Gastrocnemius medialis (tissue), 4 donors: ENCODE measurements at places on chromosomes 5 and 9.

DNA sequence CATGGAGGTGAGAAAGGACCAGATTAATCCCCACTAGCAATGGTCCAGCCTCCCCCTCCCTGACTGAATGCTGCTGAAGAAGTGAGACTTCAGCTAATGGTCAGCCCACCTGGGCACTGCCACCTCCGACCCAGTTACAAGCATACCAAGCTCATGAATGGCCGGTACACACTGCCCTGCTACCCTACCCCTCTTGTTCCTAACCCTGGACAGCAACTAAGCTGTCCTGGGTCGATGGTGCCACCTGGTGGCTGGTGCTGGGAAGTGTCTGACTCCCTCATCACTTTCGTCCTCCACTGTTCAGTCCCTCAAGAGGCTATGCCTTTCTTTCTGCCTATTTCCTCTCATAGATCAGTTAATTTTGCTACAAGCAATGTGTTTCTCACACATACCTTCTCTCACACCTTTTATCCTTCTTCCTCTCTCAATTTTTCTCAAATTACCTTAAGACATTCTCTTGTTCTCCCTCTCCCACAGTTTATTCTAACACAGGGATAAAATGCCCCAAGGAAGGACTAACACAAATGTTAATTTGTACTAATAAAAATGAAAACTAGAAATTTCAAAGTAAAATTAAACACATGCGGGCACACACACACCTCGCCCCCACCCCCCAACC lies 42.4 kb downstream of the PAX5 start:
- DNase-seq: no peak

- no peak for DNase-seq
Observed at GRCh38 chr5:126851501-126852011, 74.6 kb downstream of the LMNB1 start.

GRCh38 chr5:150109921-150110320 lies 23.6 kb upstream of the CSF1R start:
- no peak for DNase-seq

- DNase-seq: no peak
Observed at GRCh38 chr5:124280079-124280478, 466.4 kb downstream of the ZNF608 start.

DNA sequence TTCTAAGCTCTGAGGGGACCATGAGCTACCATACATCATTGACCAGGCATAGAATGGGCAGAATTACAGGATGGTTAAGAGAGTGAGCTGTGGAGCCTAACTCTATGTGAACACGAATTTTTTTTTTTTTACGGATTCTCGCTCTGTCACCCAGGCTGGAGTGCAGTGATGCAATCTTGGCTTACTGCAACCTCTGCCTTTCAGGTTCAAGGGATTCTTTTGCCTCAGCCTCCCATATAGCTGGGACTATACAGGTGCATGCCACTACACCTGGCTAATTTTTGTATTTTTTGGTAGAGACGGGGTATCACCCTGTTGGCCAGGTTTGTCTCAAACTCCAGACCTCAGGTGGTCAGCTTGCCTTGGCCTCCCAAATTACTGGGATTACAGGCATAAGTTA lies 72.8 kb upstream of the PCAT7 start:
- DNase-seq: no peak

DNA sequence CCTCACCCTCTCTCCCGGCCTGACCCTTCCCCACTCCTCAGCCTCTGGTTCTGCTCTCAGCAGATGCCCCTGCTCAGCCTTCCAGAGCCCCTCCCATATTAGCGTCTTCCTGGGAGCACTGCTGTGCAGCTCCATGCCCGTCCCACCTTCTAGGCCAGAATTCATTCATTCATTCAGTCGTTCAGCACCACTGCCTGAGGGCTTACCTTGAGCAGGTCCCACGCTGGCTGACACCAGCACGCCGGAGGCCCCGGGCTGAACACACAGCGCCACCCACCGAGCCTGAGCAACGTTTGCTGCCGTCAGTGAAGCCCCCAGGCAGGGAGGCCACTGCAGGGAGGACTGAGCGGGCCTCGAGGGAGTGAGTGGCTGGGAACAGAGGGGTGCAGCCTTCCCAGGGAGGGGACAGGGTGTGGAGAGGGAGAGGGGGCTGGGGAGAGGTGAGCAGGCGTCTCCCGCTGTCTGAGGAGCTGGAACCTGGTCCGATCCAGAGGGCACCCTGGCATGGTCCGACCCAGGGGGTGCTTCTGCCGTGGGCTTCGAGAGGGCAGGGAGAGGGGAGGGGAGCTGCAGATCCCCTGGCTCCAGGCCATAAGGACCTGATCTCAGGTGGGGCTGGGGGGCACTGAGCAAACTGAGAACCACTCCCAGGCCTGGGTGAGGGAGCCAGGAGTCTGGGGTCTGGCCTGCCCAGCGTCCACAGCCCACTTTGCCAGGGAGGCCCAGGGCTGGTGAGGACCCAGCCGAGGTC lies 98.8 kb upstream of the RAPGEF1 start:
- no peak for DNase-seq

DNA sequence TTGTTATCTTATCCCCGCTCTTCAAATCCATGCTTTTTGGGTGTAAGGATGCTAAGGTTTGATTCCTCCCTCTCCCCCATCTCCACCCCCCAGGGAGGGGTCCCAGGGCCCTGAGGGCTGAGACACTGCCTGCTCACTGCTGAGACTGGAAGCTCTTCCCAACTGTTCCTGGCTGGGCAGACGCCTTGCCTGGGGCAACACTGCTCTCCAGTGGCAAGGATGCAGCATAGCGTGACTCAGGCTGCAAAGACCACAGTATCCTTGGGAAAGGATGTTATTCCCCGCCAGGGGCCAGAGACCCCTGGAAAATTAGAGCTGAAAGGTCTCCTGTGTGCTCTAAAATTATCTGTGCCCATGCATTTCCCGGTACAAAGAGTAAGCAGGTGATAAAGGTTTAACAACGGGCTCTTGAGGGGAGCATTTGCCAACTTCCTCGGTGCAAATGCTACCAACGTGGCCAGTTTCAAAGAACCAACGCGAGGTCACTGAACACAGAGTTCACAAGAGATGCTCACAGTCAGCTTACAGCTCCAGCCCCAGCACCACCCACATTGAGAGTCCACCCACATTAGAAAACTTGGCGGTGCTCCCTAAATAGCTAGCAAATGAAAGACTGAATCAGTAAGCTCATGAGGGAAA lies 271.9 kb downstream of the NSG2 start:
- no peak for DNase-seq

- DNase-seq: no peak
Observed at GRCh38 chr5:108212775-108213346, 169.0 kb downstream of the FBXL17 start.

DNA sequence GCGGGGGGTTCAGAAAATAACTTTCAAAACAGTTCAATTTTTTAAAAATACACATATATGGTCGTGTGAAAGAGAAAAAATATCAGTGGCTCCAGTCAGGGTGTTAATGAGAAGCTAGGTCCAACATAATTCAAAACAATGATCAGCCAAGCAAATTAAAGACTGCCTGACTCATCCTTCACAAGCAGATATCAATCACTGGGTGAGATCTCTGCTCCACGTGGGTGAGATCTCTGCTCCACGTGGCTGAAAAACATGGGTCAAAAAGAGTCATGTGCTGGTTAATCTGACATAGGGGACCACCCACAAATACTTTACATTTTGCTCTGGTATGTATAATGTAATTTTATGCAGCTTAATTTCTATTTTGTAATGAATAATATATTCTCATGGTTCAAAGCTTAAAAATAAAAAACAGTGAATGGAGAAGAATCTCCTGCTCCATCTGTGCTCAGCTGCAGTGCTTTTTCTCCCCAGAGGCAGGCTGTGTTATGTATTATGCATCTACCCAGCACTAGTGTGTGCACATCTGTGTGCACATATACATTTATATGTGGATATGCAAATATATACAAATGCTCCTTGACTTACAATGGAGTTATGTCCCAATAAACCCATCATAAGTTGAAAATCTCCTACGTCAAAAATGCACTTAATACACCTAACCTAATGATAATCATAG lies 93.1 kb upstream of the S1PR3 start:
- DNase-seq: no peak

DNA sequence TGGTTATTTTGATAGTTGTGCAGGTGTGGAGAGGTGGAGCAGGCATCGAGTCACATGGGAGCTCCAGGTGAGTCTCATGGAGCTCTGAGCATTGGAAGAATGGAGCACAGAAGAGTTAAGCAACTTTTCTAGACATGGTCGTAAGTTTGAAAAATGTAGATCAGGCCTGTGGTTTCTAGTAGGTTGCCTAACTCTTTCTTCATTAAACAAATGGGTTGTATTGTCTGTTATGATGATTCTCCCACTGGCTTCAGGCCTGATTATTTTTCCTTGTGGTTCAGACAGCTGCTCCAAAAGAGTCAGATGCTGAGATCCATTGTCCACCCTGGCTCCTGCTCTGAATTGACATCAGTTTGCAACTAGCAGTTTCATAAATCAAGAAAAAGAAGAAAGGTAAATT lies 80.3 kb upstream of the RPS23 start:
- no peak for DNase-seq

- DNase-seq: no peak
Observed at GRCh38 chr9:88280816-88281382, 107.3 kb upstream of the SPIN1 start.

- DNase-seq: no peak
Observed at GRCh38 chr5:145979270-145980223, 43.2 kb downstream of the SH3RF2 start.

DNA sequence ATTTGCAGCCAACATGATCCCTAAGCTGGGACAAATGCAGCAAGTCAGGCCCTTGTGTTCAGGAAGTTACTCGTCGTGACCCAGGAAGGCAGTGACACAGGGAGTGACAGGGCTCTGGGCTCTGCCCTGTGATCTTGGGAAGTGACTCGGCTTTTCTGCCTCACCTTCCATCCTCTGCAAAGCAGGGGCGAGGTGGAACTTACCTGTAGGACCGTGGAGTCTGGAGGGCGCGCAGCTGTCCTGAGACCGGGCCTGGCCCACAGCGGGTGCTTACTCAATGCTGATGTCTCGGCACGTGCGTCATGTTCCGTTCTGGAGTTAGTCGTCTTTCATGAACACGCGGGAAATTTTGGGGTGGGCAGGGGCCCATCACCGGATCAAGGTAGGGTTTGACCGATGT lies 22.8 kb upstream of the LPCAT1 start:
- DNase-seq: no peak

DNA sequence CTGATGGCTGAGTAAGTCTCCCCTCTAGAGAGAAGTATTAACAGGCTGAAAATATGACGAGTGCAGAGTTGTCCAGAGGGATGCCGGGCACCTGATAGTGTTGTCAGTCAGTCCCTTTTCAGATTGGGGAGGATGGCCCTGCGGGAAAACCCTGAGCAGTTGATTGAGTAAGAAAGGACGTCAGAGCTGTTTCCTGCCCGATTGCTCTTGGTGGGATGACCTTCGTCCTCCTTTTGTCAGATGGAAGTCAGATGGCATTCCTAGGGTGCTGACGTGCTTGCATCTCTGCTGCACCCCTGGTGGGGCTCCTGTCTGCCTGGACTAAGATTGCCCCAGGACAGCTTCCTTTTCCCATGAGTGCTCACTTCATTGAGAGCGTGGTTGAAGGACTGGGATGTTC lies 9.8 kb downstream of the ZNF354B start:
- DNase-seq: no peak

DNA sequence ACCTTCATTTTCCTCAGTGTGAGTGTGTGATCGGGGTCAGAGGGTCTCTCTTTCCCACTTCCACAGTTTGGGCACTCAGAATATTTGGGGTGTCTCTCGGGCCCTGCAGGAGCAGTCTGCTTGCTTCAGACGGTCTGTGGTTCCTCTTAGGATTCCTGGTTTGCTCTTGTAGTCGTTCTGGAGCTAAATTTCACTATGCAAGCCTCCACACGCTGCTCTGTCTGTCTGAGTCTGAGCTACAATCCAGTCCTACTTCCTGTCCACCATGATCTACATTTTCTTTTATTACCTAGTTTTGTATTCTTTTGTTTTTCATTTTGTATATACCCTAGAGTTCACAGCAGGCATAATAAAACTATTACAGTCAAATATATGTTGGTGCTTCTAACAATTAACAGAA lies 1967.3 kb upstream of the NUDT12 start:
- DNase-seq: no peak

- no peak for DNase-seq
Observed at GRCh38 chr5:131514316-131515283, 120.4 kb downstream of the RAPGEF6 start.
